Posterior vena cava (tissue), 2 donors: ENCODE measurements at places on chromosomes 7 and 10.

- no peak for DNase-seq
Observed at GRCh38 chr10:129319934-129320333, 147.1 kb upstream of the MGMT start.

DNA sequence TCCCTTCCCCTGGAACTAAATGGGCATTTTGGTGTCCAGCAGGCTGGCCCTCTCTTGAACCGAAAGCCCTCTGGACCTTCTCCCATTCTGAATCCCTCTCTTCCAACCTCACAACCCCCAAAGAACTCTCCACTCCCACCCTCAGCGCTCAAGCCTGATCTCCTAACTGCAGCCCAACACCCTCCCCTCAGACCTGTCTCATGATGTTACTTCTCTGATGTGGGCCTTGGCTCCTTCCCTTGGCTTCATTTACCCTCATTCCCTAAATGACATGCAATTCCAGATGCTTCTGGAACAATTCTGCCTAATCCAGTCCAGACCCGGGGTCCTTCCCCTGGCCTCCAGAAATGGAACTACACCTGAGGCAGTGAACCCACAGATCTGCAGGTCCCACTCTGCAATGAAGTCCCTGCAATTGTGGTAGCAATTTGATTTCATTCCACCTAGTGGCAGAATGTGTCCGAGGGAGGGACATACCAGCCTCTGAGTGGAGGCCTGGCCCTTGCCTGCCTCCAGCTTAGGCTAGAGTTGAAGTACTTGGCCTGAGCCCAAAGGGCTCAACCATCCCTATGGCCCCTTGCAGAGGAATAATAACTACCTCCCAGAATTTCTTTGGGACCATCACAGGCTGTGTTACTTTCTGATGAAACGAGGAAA is 4.1 kb upstream of the CEP41 start:
- DNase-seq, result no peak

DNA sequence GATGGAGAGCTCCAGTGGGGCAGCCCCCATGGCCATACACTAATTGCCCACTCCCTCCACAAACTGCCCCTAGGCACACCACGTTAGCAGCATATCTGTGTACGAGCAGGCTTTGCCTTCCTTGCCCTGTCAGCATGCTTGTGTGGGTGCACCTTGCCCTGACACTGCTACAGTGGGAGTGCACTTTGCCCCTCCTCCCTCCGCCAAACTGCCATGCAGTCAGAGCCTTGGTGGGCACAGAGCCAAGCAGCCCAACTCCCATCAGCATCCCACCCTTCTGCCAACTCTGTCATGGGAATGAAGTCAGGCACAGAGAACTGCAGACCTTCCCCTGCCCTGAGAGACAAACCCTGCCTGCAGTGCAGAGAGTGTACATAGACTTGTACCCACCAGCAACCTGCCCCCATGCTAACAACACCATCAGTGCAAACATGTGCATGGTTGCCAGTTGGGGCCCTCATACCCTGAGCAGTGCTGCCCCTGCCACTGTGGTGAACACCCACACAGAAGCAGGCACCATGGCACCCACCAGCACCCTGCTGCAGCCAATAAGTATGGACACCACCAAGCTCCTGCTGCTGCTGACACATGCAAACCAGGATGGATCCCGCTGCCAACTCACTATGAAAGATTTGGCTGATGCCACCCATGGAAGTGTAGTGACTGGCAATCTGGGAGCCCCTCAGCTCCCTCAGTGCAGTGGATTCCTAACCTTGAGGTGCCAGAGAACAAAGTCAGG is 1197.7 kb upstream of the CELF2 start:
- DNase-seq, result no peak

- DNase-seq, result no peak
Observed at GRCh38 chr10:133568287-133568614, 2.9 kb upstream of the SYCE1 start.

GRCh38 chr10:89705466-89705865 is 4.1 kb downstream of the KIF20B start:
- DNase-seq, result no peak

DNA sequence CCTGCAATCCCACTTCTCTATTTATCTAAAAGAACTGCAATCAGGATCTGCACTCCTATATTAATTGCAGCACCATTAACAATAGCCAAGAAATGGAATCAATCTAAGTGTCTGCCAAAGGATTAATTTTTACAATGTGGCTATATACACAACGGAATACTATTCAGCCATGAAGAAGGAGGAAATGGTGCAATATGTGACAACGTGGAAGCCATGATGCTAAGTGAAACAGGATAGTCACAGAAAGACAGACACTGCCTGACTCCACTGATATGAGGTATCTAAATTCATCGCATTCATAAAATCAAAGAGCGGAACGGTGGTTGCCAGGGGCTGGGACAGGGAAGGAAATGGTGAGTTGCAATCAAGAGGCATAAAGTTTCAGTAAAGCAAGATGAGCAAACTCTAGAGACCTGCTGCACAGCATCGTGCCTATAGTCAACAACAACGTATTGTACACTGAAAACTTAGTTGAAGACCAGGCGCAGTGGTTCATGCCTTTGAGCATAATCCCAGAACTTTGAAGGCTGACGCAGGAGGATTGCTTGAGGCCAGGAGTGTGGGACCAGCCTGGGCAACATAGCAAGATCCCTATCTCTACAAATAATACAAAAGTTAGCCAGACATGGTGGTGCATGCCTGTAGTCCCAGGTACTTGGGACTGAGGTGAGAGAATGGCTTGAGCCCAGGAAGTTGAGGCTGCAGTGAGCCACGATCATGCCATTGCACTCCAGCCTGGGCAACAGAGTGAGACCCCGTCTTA is 76.3 kb downstream of the FGFR2 start:
- DNase-seq, result no peak

DNA sequence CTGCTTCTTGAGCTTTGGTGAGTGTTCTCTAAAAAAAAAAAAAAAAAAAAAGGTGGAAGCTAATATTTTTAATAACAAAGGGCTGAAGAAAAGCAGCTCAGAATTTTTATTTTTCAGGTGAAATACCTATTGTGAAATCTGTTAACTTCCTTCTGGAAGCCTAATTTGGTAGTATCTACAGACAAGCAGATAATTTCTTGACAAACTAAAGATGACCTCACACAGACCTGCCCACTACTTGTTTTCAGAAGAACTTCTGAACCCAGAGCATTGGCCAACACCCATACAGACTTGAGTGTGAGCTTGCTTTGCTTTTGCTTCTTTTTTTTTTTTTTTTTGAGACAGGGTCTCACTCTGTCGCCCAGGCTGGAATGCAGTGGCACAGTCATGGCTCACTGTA is 31.2 kb downstream of the LRRC4 start:
- no peak for DNase-seq

GRCh38 chr10:28087661-28088351 is 88.9 kb upstream of the ODAD2 start:
- DNase-seq, result no peak

- no peak for DNase-seq
Observed at GRCh38 chr7:156177422-156178055, 365.3 kb upstream of the SHH start.

- DNase-seq, result no peak
Observed at GRCh38 chr10:43851030-43851429, 202.3 kb upstream of the ZNF32 start.

DNA sequence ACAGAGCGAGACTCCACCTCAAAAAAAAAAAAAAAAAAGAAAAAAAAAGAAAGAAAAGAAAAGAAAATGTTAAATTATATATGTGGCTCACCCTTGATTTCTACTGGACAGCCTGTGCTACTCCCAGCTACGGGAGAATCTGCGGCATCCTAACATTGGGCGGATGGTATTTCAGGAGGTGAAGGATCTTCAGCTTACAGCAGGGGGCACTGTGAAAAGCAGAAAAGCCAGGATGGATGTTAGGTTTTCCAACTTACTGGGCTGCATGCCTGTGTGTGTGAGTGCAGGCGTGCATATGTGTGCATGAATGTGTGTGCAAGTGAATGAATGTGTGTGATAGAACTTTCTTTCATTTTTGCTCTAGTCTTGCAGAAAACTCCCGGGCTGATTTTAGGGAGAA is 1066.5 kb downstream of the TYW1 start:
- no peak for DNase-seq

- DNase-seq, result no peak
Observed at GRCh38 chr10:31072451-31072850, 40.8 kb upstream of the ZNF438 start.

DNA sequence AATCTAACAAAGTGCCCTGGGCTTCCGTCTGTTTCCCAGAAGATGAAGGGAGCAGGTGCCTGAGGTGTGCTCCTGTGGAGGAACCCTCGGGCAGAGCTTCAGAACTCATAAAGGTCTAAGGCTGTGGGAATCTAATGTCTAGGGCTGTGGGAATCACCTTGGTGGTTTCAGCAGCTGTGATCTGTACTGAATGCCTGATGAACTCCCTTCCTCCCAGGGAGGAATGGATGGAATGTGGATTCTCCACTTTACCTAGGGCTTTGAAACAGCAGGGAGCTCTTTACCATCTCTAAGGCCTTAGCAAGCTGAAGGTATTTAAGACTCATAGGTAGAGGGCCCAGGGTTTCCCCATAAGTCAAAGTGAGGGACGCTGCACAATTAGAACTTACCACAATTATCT is 36.0 kb upstream of the SEMA3E start:
- DNase-seq, result no peak

DNA sequence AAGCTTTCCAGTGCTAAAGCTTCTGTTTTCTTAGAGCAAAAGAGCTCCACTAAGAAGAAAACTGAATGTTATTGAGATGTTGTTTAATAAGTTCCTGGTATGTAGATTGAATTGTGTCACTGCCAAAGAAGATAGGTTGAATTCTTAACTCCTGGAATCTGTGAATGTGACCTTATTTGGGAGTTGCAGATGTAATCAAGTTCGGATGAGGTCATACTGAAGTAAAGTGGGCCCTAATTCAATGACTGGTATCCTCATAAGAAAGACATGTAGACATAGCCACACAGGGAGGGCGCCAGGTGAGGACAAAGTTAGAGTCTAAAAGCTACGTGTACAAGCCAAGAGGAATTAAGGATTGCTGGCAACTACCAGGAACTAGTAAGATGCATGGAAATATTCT is 732.1 kb upstream of the C7orf33 start:
- DNase-seq, result no peak

DNA sequence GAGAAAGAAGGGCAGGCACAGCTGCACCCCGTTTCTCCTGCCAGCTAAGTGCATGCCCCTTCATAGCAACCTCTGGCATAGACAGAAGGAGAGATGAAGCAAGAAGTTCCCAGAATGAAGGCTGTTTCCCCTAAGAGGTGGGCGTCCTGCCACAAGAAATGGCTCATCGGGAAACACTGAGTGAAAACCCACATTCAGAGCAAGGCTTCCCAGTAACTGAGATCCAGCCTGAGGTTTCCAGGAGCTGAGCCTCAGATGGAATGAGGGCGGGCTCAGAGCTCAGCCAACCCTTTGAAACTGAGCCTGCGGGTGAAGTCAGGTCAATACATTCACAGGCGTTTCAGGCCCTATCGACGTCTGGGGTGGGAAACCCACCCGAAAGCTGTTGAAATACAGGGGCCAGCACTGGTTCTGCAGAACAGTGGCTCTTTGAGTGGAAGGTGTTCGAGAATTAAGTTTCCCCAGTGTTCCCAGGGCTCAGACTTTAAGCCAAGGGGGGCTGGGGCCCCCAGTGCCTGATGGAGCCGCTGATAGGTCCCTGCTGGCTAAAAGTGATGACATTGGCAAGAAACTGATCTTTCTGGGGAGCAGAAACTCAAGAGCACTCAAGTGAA is 510.2 kb downstream of the RPS24 start:
- DNase-seq, result peak; percentile 93

DNA sequence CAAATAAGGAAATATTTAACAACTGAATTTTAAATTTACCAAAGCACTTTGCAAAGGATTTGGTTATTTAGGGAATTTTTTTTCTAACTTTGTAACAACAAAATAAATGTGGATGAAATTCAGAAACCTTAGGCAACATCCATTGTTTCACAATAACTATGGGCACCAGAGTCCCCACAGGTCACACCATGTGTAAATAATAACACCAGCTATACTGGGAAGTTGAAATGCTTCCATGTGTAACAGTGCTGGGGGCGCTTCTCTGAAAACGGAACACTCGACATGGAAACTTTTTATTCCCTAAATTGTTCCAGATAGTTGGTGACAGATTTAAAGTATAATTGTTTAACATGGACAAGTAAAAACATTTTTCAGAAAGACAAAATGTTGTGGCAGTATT is 818.6 kb downstream of the TNS3 start:
- DNase-seq, result no peak

- no peak for DNase-seq
Observed at GRCh38 chr7:126605553-126605952, 647.2 kb downstream of the GRM8 start.

- DNase-seq, result no peak
Observed at GRCh38 chr7:77825131-77825530, 26.6 kb downstream of the PHTF2 start.

DNA sequence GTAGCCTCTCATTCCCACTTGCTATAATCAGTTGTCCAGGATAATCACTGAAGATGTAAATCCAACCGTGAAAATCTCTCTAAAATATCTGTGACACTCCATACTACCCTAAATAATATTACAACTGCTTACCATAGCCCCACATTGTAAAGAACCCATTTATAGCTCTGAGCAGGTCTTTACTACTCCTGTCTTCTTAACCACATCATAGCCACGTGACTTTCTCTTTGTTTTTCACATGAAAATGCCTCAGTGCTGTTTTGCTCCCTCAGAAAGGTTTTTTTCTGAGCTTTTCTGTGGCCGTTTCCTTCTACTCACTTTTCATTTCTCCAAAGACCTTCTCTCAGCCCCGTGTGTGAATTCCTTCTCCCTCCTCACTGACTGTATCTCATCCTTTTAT is 662.2 kb upstream of the ADARB2 start:
- DNase-seq, result no peak

GRCh38 chr10:11827006-11827405 is 3.9 kb downstream of the PROSER2 start:
- DNase-seq, result no peak

DNA sequence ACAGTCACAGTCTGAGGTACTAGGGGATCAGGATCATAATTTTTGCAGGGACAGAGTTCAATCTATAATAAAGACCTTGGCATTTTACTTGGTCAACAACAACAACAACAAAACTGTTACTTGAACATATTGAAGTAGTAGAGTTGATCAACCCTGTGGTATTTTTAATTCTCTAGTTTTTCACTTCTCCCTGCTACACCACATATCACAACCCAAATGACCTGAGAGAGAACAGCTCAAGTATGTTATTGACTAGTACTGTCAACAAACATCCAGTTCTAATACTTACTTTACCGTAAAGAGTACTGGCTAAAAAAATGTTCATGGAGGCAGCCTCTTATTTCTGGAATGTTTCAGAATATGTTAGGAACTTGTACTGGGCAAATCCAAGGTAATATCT is 90.5 kb upstream of the FAM3C start:
- no peak for DNase-seq

DNA sequence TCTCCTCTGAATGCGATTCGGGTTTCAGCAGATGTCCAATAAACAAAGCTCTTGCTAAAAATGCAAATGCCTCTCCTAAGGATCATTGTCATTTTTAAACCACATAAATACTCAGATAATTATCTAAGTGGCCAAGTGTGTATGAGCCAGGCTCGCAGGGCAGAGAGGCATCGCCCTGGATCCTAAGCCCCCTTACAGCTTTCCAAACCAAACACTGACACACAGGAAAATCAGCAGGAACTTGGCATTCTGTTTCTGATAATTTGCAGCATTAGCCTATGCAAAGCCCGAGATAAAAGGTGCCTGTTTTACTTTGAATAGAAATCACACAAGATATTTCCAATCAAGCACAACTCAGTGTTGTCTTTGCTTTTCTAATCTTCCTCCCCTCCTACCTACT is 134.4 kb downstream of the ABCA13 start:
- DNase-seq, result no peak
